ENCODE measurements at places on chromosomes 3 and 15.

- DNase-seq: no peak
Measured at GRCh38 chr3:156260331-156260730, 140.0 kb downstream of the KCNAB1 start.

GRCh38 chr3:77456906-77457305, 417.0 kb downstream of the ROBO2 start:
- DNase-seq: no peak

DNA sequence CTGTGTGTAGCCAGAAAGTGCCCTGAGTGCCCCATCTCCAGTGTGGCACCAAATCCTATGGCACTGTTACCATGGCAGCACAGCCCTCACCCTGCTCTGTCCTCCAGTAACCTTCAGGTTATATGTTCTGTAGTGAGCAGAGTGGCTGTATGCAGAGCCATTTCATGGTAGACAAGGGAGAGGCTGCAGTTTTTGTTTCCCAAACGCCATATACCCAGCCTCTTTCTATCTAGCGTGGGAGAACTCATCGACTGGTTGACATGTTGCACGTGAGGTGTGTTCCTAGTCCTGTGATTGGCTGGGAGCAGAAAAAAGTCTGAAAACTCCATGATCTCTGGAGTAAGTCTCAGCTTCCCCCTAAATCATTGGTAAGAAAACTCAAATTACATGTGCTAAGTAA, 2.0 kb downstream of the SIDT1 start:
- no peak for DNase-seq

DNA sequence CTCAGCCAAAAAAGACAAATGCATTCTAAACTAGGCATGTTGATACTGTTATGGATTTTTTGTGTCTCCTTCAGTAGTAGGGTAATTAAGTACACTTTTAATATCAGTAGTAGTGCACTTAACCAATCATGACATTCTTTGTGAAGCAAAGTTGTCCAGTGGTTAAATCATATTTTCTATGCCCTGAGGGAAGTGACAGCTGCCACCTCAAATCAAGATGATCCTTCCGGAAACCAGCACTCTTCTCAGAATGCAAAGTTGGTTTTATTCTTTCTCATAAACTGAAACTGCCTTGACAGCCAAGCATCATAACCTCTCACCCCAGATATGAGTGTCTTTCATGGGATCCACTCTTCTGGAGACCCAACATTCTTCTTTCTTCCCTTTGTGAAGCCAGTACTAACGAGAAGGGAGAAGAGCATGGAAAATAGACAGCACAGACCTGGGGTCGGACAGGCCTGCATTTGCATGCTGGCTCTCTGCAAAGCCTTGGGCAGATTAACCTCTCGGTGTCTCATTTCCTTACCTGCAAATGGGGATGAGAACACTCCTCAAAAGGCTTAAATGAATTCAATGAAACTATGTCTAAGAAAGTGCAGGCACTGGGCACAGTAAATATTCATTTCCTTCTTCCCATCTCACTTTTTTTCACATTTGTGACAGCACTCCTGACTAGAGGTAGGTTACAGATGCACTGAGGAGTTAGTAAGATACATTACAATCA, 13.2 kb downstream of the AAGAB start:
- DNase-seq: no peak

GRCh38 chr3:54668236-54668635, 259.6 kb downstream of the LRTM1 start:
- no peak for DNase-seq

Data from large intestine (tissue), 12 donors.